ENCODE measurements at places on chromosomes 5 and 9.

DNA sequence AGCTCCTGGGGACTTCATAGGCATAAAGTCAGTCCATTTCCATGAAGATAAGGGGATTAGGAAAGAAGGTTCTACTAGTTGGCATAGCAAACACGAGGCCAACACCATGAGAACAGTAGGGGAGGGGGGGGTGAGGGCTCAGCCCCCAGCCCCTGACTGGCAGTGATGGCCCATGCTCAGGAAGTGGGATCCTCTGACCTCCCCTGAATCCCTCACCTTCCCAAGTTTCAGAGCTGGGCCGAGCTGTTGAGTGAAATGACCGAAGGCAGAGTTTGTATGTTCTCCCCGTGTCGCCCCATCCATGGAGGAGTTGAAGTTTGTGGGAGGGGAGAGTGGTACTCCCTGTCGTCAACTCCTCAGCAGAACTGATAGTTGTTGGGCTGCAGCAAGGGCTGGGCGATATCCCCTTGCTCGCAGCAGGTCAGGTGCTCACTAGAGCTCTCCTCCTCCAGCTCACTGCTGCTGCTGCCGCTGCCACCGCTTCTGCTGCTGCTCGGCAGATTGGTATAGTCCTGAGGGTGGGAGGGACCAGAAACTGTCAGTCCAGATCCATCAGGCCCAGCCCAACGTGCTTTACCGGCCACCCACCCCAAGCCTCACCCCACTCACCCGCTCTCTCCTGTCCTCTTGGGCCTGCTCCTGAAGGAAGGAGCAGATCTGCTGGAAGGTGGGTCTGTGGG lies 32.5 kb downstream of the CSF1R start:
- no peak for DNase-seq

DNA sequence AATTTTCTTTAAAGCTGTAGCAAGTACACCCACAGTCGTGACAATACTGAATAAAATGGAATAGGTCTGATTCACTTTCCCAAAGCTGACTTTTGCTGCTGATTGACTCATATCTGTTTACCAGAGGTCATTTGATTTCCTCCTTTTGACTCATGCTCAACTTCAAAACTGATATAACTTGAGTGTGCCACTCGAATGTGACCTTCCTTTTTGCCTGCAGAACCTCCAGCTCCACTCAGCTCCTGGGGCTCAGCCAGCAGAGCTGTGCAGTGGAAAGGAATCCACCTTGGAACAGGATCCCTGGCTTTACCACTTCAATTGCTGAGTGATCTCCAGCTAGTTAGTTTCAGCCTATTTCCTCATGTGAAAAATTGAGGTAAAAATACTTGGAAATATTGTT lies 84.1 kb downstream of the FEM1C start:
- DNase-seq: no peak

DNA sequence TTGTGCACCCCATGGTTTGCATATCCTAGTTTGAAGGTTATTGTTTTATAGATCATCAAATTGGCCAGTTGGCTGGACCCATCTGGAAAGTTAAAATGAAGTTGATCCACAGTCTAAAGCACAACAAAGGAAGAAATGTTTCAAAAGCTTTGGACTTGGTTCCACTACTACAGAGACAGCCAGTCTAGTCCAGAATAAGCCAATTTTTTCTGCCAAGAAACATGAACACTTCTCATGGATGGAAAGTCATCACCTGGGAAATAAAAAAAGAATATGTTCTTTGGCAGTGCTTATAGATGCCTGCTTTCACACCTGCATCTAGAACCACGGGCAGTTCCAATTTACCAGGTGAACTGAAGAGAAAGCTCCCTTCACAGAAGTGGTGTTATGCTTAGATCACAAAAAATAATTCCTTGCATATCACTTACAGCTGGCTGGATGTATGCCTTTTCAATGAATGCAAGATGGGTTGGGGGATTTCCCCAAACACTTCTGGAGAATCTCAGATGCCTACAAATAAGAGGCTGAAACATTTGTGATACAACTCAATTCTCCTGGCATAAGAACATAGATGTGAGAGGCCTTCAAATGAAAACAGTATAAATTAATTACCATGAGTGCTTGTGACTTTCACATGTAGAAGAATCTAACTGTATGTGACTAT lies 26.9 kb downstream of the C9 start:
- DNase-seq: no peak

- DNase-seq: no peak
Observed at GRCh38 chr5:172542651-172543131, 88.4 kb upstream of the SH3PXD2B start.

DNA sequence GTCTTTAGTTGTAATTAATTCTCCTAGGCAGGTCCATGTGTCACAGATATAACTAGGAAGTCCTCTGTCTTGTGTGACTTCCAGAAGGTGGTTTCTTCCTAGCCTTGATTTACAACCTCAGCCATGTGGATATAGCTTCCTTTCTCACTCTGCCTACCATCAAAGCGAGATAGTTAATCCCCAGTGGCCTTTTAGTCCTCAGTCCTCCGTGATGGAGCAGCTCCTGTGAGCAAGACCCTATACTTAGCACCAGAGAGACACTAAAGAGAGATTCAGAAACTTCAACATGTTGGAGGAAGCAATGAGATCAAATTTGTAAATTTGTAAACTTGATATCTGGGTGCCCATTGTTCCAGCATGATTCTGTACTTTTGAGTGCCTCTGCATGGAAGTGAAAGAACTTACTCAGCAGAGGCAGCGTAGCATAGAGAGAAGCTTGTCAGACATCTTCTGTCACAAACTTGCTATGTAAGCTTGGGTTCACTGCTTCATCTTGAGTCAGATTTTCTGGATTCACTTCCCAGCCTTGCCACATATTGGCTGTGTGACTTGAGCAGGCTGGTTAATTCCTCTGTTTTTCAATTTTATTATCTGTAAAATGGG lies 170.2 kb upstream of the NR3C1 start:
- no peak for DNase-seq

- DNase-seq: no peak
Observed at GRCh38 chr5:172164769-172165212, 23.2 kb downstream of the STK10 start.

DNA sequence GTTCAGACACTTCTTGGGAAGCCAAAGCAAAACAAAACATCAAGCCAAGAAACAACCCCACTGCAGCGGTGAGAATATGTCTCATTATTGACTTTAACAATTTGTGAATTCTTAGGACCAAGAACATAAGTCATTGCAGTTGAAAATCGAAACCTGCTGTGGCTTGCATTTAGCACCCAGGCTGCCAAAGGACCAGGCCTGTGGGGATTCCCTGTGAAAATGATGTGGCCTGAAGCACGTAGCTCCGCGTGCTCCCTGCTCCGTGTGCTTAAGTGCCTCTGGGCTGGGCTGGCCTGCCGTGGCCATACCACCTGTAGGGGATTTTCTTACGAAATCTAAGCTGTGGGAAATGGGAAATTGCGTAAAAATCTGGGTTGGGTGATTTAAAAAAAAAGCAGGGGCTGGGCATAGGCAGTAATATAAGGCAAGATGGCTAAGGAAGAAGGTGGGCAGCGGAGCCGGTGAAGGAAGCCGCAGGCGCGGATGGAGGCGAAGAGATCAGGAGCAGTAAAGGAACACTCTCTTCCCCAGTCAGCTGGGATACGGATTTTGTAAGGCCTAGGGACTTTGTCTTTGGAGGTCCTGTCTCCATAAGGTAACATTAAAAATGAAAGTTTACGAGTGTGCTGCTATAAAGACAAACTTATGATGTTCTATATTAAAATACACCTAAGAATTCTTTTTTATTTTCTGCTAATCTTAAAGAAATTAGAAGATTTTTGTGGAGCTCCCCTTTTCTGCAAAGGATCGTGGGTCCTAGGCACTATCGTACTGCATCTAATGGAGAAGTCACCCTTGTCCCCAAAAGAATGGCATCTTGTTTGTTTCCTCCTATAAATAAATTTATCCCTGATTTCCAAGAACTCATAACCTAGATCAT lies 189.6 kb upstream of the SEMA6A start:
- no peak for DNase-seq

DNA sequence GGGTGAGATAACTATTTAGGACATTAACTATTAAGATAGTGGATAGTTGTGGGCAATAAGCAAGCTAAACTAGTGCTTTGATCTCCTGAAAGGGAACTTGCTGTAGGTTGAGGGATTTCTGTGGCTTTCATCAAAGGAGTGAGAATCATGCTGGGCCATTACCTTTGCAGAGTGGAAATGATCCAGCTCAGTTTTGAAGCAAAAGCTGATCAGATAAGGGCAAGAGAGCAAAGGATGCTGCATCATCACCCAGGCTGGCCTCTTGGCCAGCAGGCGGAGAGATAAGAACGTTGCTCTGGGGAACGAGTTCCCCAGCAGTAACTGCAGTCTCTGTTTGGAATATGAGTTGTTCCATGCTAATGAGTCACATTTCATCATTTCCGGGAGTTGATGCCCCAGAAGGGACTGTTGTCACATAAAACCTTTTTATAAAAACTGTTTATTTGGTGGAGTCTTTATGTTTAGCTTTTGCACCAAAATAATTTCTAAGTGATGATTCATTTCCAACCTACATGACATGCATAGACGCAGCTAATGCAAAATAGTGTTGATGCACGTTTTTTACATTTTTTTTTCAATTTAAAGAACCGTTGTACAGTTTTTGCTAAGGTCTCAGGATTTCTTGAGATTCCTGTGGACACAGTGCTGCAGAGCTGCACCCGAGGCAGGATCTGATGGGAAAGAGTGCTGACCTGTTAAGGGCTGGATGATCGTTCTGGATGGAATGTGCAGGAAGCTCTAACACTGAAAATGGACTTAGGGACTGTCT lies 99.3 kb downstream of the ACTBL2 start:
- DNase-seq: no peak

DNA sequence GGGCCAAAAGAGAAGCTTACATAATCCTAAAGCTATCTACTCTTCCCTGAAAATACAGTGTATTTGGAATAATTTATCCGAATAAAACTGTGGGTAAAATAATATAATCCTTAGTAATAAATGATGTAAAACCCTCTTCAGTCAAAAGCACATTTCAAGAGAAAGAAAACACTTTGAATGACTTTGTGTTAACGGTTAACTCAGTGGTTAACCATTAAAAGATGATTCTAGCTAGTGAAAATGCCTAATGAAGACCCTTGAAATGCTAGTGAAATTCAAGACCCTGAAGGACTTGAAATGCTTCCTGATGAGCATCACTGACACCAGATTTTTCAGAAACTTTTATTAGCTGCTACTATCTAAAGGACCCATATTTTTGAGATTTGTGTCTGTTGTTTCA lies 70.7 kb downstream of the COX7C start:
- no peak for DNase-seq

- DNase-seq: no peak
Observed at GRCh38 chr9:125763394-125763801, 16.2 kb downstream of the PBX3 start.

DNA sequence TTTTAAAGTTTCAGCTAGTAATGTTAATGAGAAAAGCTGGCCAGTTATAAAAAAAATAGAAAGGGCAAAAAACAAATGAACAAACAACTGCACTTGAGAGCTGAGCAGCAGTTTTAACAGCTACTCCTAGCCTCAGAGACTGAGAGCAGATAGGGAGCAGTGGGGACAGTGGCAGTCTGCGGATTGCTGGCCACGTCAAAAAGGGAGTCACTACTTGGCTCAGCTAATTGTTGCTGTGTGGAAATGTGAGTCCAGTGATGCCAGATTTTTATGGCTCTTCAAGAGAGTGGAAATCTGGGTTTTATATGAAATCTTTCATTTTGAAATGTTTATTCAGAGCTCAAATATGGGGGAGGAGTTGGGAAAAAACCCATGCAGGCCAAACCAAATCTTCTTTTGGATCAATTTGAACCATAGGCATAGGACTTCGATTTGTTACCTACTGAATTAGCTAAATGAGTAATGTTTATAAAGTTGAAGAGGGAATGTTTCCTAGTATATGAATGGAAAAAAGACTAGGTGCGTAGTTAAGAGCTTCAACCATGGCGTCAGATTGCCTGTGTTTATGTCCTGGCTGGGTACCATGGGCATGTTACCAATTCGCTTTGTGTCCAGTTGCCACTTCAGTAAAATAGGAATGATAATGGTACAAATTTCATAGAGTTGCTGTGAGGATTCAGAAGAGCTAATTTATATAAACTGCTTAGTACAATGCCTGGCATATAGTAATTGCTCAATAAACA lies 102.1 kb downstream of the PAM start:
- no peak for DNase-seq

DNA sequence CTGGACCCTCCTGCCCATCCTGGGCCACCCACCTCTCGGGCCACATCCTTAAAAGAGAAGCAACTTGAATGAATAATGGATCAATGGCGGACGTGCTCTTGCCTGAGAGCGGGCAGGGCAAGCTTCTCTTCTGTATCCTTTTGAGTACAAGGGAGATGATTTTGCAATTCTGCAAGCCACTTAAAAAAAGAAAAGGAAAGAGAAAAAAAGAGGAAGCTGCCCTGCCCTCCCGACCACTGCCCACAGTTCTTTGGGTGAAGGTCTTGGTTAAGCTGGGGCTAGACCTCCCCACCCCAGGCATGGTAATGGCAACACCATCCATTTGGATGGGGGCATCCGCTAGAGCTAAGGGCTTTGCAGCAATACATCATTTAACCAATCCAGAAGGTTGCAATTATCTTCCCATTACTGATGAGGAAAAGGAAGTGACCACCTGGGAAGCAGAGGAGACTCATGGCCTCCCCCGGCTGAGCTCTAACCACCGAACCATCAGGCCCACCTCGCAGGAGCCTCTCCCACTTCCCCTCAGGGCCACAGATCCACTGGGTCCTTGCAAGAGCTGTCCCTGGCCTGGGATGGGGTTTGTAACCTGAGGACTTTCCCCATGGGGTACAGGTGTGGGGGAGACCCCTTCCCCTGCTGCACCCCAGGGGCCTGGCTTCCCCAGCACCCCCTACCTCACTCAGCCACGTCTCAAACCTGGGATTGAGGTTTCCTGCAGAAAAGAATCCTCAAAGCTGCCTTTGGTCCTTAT lies 27.8 kb upstream of the LAMC3 start:
- DNase-seq: no peak

DNA sequence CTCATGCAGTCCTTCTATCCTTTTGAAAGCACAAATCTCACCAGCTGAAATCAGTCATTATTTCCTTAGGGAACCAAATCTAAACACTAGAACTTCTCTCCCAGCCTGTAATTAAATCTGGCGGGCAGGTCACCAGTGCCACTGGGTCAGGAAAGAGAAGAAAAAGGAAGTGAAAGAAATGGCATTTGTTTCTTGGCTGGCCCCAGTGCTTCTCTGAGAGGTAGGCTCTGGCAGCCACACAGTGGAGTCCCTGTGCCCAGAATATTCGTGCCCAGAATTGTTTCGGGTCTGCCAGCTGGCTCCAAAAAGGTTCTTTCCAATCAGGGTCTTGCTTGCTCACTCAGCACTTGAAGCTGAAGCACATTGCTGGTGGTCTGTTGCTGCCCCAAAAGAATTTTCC lies 133.9 kb upstream of the MTAP start:
- no peak for DNase-seq
